ENCODE measurements at places on chromosomes 6 and 20.

DNA sequence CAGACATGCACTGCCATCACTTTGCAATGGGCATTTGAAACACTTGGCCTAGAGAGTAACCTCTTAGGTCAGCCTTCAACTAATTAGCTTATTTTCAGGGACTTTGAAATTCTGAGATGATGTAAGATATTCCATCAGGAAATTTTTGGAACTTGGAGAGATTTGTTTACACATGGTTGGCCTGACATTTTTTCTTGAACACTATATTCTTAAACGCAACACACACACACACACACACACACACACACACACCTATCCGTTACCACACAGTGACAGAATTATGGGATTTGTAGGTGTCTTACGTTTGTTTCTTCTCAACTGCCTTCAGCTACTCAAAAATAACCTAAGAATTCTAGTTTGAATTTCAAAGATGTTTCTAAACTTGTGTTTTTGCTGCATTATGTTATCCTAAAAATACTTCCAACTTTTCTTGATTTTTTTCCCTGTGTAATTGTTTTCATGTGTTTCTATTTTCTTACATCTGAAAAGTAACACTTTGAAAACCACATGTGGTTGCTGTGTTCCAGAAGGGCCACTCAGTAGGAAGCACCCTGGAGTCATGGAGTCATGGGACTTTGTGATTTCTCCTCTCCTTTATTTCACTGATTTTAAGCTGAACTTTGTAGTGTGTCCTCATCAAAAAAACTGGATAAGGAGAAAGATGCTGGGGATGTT is 31.9 kb downstream of the MARCKS start:
- no peak for DNase-seq

DNA sequence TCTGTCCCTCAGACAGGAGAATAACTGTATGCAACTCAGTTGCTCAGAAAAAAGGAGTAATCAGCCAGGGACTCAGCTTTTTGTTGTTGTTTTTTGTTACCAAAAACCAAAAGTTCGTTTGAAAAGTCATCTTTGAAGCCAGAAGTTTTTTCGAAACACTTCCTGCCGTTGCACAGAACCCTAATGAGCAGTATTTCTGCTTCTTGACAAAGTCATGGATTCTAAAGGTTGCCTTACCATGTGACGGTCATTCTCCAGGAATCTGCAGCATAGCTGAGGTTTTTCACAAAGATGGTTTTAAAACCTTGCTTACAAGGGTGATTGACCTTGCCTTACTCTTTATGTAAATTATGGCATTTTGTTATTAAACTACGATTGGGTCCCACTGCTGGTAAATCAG is 1.9 kb downstream of the RAB32 start:
- peak; percentile 81 for DNase-seq

DNA sequence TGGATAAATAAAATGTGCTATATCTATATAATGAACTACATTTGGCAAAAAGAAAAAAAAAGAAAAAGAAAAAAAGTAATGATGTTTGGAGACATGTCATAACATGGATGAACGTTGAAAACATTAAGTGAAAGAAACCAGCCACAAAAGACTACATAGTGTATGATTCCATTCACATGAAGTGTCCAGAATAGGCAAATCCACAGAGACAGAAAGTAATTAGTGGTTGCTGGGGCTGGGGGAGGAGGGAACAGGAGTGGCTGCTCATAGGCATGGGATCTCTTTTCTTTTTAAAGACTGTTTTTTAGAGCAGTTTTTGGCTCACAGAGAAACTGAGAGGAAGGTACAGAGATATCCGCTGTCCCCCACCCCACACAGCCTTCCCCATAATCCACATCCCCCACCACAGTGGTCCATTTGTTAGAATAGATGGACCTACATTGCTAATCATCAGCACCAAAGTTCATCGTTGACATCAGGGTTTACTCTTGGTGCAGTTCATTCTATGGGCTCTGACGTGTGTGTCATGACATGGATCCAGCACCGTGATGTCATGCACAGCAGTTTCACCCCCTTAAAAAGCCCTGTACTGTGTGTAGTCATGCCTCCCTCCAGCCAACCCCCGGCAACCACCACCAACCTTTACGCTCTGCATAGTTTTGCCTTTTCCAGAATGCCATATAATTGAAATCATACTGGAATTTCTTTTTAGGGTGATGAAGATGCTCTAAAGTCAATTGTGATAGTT is 240.9 kb upstream of the RREB1 start:
- no peak for DNase-seq

GRCh38 chr6:53437557-53438202 is 88.9 kb upstream of the ELOVL5 start:
- peak; percentile 89 for DNase-seq

GRCh38 chr6:163964789-163965188 is 550.3 kb downstream of the QKI start:
- DNase-seq = no peak

GRCh38 chr20:1786486-1786885 is 108.7 kb upstream of the SIRPA start:
- DNase-seq = no peak

- no peak for DNase-seq
Measured at GRCh38 chr6:106572875-106573585, 56.3 kb downstream of the RTN4IP1 start.

- DNase-seq = no peak
Measured at GRCh38 chr6:135258970-135259369, 77.9 kb downstream of the MYB start.

DNA sequence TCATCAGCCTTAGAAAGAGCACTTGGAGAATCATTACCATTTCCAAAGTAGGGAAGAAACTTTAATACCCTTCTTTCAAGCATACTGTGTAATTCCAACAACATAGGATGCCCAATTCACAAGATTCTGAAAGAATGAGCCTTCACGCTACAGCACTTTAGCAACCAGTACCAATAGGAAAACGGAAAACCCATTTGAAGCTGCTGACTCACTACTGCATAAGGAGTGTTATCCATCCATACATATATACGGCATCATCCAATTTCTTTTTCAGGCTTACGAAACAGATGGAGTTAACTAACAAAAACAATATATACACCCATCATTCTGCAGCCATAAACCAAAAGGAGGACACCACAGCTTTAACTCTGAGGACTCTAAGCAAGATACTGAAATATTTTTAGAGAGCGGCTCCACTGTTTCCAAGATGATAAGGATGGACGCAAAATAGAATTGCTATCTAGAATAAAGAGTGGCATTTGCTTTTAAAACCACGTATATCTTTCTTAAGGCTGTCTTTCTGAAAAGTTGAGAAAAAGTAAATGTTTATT is 24.9 kb downstream of the FYN start:
- DNase-seq = no peak

DNA sequence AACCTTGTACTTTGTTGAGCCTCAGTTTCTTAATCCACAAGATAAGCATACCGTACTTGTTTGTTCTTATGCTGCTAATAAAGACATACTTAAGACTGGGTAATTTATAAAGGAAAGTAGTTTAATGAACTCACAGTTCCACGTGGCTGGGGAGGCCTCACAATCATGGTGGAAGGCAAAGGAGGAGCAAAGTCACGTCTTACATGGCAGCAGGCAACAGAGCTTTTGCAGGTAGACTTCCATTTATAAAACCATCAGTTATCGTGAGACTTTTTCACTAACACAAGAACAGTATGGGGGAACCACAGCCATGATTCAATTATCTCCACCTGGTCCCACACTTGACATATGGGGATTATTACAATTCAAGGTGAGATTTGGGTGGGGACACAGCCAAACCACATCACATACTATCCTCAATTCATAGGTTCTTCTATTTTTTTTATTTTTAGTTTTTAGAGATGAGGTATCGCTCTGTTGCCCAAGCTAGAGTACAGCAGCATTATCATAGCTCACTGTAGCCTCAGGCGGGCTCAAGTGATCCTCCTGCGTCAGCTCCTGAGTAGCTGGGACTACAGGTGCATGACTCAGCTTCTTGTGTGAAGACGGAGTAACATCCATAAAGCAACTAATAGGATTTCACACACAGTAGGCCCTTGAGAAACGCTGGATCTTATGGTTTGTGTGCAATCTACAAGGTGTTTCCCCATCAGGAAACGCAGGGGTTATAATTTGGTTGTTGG is 76.7 kb upstream of the IYD start:
- no peak for DNase-seq

DNA sequence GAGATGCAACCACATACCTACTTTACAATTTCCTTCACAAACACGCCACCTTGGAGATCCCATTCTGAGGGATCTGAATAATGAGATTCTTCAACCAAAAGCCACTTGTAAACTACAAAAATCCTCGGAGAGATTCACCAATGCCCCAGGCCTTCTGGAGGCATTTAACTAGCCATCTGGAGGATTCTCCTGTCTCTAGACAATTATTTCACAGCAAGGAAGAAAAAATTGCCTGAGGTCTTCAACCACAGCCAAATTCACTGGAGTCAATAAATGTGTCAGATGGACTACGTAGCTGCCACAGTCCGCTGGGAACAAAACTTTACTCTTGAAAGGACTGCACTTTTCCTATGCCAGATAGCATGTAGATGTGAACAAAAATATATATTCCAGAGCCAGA is 19.0 kb upstream of the DCDC2 start:
- no peak for DNase-seq

DNA sequence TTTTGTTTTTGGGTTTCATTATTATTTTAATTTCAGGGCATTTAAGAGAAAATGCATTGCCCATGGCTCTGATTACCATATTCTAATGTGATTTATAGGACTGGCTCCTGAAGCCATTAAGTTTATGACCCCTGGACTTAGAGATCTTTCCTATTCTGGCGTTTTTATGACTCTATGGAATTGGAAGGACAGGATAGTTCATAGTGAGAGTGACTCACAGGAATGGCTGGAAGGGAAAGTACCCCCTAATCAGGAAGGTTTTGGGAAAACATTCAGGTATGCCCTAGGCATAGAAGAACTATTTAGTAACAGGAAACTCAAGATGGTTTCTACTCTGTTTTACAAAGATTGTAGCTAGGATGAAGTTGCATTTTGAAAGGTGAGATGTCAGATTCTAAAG is 108.6 kb upstream of the SLC2A12 start:
- peak; percentile 51 for DNase-seq

- no peak for DNase-seq
Measured at GRCh38 chr20:53306192-53306805, 287.3 kb downstream of the ZNF217 start.

- DNase-seq = no peak
Measured at GRCh38 chr6:5854899-5855298, 151.8 kb downstream of the NRN1 start.

GRCh38 chr6:169960886-169961611 is 209.6 kb downstream of the ERMARD start:
- DNase-seq = no peak

DNA sequence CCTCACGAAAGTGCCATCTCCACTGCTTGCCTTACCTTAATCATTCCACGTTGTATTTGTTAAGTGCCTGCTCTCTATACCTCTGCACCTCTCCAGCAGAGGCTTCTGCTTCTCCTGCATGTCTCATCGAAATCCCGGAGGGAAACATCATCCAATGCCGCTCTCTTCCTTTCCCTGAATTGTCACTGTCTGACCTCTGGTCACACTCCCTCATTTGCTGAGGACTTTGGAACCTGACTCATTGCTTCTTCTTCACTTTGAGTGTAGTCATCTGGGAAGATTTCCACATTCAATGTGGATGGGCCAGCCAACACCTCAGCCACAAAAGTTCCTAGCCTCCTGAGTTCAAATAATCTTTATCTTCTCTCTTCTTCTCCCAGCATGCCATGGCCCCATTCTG is 78.9 kb upstream of the BEND6 start:
- DNase-seq = no peak

DNA sequence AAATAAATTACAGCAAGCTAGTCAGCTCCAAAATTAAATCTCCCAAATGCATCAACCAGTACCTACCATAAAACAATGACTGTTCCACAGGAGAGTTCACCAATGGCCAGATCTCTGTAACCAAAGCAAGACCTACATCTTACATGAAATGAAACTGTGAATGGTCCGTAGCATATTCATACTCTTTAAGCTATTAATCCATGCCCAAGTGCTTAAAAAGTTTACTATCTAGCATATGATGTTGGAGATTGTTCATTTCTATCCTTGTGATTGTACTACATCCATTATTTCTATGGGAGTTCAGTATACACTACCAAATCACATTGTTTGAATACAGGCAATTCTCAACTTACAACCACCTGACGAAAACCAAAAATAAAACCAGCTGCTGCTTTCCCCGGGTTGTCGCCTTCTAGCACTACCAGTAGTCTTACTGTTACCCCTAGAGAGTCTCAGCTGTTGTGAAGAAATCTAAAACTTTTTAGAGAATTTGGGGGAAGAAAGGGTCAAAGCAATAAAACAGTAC is 38.0 kb downstream of the HIVEP2 start:
- DNase-seq = no peak

DNA sequence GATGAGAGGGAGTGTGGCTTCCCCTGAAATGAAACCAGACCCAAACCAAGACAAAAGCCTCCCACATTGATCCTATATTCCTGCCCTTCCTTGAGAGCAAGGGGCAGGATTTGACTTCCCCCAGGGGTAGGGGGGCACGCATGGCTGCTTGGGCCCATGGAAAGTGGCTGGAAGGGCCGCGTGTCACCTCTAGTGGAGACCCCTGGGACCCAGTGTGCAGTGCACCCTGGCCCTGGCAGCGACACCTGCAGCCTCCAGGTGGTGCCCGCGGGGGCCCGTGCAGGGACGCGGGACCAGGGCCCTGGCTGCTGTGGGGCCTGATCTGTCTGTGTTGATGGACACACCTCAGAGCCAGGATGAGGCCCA is 18.0 kb upstream of the SLCO4A1 start:
- DNase-seq = no peak

DNA sequence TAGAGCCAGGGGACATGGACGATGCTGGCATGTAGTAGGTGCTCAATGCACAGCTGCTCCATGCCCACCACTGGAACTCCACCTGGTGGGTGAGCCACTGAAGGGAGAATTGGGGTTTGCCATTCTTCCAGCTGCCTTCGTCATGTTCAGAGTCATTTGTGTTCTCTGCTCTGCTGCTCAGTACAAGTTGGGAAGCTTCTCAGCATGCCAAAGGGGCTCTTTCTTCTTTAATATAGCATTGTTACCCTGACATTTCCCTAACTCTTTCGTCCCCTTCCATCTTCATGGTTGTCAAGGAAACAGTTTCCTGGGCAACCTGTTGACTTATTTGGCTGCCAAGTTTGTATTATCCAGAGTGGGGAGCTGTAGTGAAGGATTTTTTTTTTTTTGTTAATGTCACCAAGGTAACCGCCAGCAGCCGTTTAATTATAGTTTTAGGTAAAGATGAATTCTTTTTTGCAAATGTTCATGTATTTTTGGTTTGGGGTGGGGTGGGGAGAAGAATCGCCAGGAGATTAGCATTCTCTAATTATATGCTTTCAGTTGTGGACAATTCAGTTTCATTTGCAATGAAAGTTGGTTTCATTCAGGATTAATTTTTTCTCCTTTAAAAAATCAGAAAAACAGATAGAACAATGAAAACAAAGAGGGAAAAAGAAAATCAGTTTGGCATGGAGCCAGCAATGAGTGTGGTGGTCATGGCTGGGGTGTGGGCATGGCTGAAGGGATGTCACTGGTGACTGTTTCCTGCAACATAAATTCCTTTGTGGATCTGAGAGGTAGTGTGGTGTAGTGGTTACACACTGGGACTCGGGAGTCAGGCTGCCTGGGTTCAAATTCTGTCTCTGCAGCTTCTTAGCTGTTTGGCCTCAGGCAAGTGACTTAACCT is 73.0 kb upstream of the KCNG1 start:
- DNase-seq = peak; percentile 20
